ENCODE measurements at places on chromosomes 7 and 10.

- DNase-seq = no peak
Measured at GRCh38 chr10:63324495-63324854, 141.3 kb downstream of the JMJD1C start.

DNA sequence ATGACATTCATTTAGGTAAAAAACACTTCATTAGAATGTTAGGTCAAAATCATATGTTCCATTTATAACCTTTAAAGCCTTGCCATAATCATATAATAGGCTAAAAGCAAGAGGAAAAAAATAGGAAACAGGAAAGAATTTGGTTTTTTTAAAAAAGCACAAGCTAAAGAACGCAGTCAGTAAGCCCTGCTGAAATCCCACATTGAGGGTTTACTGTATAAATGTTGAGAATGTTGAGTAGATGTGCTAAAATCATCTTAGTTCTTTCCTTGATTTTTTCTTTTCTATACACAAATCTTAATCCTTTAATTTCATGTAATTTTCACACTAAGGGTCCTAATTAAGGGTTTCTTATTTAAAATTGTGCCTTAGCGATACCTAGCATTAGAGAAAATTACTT, 133.0 kb downstream of the TSPAN12 start:
- DNase-seq = no peak

GRCh38 chr10:3525832-3526449, 259.1 kb downstream of the KLF6 start:
- peak; percentile 58 for DNase-seq

DNA sequence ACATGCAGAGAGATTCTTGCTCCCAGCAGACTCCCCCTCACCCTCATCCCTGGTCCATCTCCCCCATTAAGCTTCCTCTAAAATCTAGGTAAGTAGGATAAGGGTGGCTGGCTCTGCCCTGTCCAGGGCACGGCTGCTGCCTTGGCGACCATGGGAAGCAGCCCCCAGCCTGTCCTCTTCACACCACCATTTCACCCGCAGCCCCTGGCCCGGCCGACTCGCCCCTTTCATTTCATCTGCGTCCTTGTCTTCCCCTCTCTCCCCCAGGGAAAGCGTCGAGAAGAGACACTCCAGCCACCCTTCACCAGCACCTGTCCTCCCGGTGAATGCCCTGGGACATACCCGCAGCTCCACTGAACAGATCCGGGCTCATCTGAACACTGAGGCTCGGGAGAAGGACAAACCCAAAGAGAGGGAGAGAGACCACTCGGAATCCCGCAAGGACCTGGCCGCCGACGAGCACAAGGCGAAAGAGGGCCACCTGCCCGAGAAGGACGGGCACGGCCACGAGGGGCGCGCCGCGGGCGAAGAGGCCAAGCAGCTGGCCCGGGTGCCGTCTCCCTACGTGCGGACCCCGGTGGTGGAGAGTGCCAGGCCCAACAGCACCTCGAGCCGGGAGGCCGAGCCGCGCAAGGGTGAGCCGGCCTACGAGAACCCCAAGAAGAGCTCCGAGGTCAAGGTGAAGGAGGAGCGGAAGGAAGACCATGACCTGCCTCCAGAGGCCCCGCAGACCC, 342.3 kb upstream of the GALNT17 start:
- no peak for DNase-seq

DNA sequence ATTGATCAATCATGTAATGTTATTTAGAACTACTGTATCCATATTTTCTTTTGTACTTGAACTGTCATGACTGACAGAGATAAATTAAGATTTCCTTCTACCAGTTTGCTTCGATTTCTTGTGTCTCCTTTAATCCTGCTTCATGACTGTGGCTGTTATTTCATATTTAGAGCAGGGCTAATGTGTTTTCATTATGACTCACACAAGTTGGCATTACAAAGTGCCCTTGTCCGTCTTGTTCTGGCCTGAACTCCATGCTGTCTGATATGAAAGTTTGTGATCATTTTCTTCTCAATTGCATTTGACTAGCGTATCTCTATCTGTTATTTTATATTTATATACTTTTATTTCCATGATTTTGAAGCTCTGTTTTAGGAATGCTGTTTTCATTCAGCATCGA, 344.1 kb upstream of the PRKCQ start:
- DNase-seq = peak; percentile 27

- DNase-seq = no peak
Measured at GRCh38 chr10:21688870-21689269, 154.8 kb downstream of the MLLT10 start.

GRCh38 chr10:74486659-74487058, 335.6 kb downstream of the ADK start:
- no peak for DNase-seq
